ENCODE measurements at places on chromosomes 3 and 15.

- DNase-seq = no peak
Measured at GRCh38 chr3:110521019-110521418, 550.6 kb upstream of the NECTIN3 start.

GRCh38 chr15:28952666-28953491 lies 67.1 kb downstream of the APBA2 start:
- no peak for DNase-seq

DNA sequence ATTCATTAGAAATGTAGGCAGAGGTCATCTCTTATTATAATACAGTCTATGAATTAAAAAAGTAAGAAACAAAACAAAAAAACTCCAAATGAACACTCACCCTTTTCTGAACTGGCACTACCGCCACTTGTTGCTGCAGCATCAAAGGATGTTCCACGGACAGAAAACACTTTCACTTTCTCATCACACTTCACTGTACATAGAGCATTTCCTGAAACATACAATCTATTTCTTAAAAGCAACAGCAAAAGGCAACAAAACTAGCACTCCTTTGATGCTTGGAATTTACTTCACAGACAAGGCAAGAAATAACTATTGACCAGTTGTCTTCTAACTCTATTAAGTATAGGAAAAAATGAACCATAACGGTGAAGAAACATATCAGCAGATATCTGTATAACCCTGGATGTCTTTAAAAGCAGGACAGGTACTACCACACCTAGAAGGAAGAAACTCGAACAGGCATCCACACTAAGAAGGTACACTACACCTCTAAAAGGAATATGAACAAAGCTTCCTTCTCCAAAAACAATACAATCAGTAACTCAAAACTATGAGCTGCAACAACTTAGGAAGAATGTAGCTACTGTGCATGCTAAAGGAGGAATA lies 24.9 kb downstream of the ETFA start:
- no peak for DNase-seq

GRCh38 chr15:56815247-56815646 lies 81.9 kb upstream of the ZNF280D start:
- DNase-seq = no peak

DNA sequence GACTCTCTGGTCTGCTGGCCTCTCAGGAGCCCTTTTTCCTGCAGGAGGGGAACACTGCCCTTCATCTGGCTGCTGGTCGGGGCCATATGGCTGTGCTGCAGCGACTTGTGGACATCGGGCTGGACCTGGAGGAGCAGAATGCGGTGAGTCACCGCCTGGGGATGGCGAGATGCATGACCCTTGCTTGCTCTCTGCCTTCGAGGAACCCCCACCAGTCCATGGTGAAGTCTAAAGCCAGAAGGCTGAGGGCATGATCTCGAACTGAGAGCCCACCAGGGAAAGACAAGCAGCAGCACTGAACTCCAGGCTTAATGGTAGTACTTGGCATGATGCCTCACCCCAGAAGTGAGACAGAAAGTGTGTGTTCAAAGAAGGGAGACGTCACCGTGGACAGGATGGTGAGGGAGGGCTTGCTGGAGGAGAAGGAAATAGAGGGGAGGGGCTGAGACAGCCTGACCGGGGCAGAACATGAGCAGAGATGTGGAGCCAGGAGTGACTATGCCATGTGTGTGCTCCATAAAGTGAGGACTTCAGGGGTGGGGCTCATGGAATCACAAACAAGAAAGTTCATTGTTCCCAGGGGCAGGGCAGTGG lies 19.2 kb downstream of the ANKDD1A start:
- DNase-seq = no peak

DNA sequence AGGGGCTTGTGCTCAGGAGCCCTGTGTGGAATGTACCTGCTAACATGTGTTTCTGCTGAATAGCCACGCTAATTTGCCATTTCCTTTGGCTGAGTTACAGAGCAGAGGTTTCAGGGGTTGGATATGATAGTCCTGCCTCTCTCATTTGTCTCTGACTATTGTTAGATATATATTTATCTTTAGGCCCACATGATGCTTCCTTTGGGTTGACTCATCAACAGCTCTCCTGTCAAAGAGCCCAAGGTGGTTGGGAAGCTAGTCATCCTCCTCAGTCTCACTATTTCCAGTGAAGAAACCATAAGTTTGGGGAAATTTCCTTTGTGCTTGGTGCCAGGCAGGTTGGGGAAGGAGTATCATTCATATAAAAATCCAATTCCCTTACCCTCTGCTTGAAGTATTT lies 1194.6 kb downstream of the ZPLD1 start:
- DNase-seq = no peak

- DNase-seq = no peak
Measured at GRCh38 chr3:195094191-195094921, 176.6 kb downstream of the XXYLT1 start.

- DNase-seq = no peak
Measured at GRCh38 chr3:157447026-157447694, 10.5 kb downstream of the PTX3 start.

- no peak for DNase-seq
Measured at GRCh38 chr3:25663347-25663868, 1.3 kb downstream of the TOP2B start.

GRCh38 chr15:62502451-62502850 lies 337.4 kb upstream of the C2CD4B start:
- DNase-seq = no peak

DNA sequence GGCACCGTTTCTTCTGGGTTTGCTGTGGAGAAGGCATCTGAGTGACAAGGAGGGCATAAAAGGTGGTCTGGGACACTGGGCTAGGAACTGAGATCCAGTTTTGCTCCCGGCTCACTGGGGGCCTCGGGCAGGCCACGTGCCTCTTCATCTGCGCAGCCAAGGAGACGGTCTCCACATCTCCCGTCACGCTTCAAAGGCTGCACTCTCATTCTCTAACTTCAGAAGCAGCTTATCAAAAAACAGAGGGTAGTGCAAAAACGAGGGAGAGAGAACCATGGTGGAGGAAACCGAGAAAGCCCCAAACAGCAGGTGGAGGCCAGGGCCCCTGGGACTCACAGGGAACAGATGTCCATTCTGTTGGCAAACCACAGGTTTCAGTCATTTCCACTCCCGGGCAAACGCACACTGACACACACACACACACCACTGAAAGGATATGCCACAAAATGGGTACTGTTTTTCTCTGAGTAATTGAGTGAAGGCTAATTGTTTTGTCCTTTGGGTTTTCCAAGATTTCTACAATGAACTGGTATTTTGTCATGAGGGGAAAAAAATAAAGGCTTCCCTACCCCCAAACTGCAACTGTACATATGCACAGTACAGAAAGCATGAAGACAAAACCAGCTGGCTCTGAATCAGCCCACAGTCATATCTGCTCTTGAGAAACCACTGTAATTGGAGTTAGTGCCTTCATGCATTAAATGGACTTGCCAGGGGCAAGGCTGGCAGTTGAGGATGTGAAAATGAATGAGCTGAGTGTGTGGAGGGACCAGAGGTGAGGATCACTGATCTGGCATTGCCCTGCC lies 71.9 kb downstream of the MGLL start:
- DNase-seq = no peak

DNA sequence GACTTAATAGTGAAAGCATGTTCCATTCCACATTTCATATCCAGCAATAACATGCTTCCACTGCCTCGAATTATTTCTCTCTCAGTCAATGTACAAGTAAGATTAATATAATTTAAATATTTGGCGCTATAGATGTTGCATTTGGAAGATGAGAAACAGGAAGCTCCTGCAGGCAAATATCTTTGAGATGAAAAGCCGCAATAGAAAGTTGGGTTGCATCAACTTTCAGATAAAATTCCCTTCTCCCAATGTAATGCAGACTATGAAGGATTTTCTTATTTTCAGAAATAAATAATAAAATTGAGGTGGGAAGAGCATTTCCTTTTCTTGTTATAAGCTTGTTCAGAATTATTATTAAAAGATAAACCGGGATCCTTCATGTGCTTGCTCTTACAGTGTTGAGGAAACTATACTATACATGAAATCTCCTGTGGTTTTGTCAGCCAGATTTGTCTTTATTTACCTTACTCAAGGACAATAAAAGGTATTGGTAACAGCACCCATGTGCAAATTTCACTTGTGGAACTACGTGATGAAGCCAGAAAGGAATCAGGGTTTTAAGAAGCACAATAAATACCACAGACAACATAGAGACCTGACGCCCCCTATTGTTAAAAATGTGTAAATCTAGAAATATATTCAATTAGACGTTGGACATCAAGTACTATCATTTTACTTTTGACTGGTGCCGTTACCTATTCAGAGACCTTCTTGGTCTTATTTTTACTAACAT lies 307.0 kb downstream of the ARPP21 start:
- no peak for DNase-seq

DNA sequence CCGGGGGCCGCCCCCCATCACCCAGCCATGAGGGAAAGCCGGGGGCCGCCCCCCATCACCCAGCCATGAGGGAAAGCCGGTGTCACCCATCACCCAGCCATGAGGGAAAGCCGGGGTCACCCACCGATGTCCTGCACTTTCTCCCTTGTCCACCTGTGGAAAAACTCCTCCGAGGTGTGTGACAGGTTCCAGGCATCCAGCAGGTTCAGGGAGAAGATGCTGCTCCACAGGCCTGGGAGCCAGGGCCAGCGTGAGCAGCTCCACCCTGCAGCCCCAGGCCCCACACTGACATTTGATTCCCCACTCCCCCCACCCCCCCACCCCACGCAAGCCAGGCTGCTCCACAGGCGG lies 15.5 kb upstream of the EHD4 start:
- DNase-seq = no peak

DNA sequence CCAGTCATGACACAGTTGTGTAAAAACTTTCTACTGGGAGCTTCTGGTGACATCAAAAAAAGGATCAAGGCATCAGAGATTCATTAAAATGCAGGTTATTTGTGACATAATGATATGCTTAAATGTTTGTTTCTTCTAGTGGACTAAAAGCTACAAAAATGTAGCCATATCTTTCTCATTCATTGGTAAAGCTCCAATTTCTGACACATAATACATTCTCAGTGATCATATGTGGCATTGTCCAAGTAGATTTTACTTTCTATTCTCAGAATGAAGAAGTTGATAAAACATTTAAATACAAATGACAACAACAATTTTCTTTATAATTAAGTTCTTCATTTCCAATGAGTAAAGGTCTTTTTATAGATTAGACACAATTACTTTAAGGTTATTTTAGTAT lies 71.0 kb upstream of the ARHGEF26 start:
- DNase-seq = no peak

GRCh38 chr3:48739617-48739954 lies 22.6 kb upstream of the IP6K2 start:
- DNase-seq = no peak

GRCh38 chr3:43726521-43726920 lies 35.8 kb downstream of the ABHD5 start:
- DNase-seq = no peak

DNA sequence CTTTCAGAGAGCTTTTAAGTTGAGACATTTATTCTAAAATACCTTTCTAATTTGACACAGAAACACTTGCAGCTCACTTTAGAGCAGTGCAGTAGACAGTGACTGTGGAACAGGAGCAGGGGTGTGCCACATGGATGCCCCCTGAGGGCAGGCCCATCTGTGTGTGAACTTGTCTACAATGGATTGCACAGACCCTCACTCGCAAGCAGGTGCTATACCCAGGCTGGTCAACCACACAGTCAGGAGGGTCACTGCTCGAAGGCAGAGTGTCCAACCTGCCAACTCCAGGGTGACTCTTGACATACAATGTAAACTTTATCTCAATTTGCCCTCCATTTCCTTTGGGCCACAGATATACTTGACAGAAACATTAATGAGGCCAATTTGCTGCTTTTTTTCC lies 437.2 kb downstream of the EPHB1 start:
- DNase-seq = no peak

DNA sequence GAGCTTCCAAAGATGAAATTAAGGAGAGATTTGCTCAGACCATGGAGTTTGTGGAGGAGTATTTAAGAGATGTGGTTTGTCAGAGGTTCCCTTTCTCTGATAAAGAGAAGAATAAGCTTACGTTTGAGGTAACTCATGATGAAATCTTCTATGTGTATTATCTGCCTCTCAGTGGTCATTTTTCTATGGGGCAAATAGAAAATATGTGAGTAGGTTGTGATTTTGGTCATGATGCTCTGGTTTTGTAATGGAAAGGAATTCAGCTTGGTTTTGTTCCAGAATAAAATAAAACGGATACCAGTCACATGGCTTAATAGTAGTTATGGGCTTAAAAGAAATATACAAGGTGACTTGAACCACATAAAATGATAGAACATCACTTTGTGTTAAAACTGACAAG lies 181.1 kb downstream of the ITPR1 start:
- no peak for DNase-seq

DNA sequence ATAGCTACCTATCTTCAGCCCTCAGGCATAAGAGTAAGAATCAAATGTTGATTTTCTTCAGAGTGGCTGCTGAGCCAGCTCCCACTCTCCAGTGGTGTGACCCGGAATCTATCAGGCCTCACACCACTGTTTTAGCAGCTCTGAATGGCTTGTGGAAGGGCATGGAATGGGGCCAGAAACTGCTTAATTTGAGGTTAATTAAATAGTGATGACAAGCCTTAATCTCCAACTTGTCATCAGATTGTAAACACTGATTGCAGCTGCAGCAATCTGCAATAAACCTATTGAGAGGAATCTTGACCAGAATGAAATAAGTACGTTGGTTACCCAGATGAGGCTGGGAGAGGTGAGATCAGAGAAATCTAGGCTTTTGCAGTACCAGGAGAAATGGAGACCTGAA lies 317.4 kb downstream of the FHIT start:
- DNase-seq = peak; percentile 1

GRCh38 chr3:147890114-147890513 lies 480.9 kb downstream of the ZIC1 start:
- no peak for DNase-seq

DNA sequence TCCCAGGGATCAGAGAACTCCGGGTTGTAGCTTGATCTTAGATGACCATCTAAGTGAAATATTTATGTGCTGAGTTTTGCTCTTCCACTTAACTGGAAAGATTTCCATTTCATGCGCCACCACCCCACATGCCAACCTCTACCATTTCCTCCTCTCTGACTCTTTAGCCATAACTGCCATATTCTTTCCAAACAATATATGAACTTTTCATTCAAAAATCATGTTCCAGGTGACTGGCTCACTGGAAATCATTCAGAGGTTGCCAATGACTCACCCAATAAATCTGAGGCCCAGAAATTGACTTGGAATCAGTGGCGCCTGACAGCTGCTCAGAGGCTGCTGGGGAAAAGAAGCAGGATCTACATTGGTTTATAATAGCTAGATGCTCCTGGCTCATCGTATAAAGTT lies 31.6 kb upstream of the FAM174B start:
- no peak for DNase-seq

GRCh38 chr15:71226536-71227455 lies 111.5 kb downstream of the THSD4 start:
- no peak for DNase-seq

DNA sequence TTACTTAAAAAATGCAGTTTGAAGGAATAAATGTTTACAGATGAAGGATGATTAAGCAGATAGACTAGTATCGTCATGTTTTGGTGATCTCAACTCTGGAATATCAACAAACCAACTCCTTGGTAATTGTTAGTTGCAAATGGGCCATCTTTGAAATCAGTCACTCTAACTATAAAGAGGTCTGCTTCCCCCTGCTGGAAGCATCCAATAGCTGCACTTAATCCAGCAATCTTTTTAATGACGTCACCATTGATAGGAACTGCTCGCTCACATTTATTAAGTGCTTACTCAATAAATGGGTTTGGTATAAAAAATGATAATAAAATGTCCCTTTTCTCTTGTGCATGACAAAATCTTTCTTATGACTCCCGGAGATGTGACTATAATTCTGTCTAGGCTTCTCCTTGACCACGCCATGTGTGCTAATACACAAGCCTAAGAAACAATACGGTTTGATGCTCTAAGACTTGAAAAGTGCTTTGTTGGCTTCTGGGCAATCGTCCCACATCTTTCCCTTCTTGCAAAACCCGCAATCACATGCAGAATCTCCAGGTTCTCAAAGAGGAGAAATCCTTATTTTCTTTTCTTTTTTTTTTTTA lies 227.6 kb upstream of the POU1F1 start:
- no peak for DNase-seq
